ENCODE measurements at places on chromosomes 3 and 15. TPM values are rescaled to one million over a fixed set of nuclear protein-coding genes. Genes with fewer than 3 reads are reported as not detected.

Gene COLQ
- total RNA-seq, result 0.23 TPM

Gene CFAP92
- total RNA-seq, result not detected

Gene STAC
- total RNA-seq, result 2.3 TPM

Gene EMC7
- total RNA-seq, result 139 TPM

Gene PLXNB1
- total RNA-seq, result 14.6 TPM

Gene CALML4
- total RNA-seq, result 11.1 TPM

Gene RNF111
- total RNA-seq, result 26.2 TPM

Gene RBP2
- total RNA-seq, result not detected

Gene RPLP1
- total RNA-seq, result 3,922 TPM

Gene ADAMTS17
- 0.21 TPM for total RNA-seq

Gene CCR2
- total RNA-seq, result not detected

Gene TGM5
- total RNA-seq, result not detected

Gene ARHGAP11A
- total RNA-seq, result 69.9 TPM

Gene MEGF11
- total RNA-seq, result 0.31 TPM

Gene LRRC49
- 5.5 TPM for total RNA-seq

Gene CLN6
- 60.4 TPM for total RNA-seq

Gene ZPLD1
- not detected for total RNA-seq

Gene PRR23C
- not detected for total RNA-seq

Gene PCSK6
- 10.2 TPM for total RNA-seq

Gene DNAH12
- total RNA-seq, result 0.02 TPM

Gene CHRNB4
- total RNA-seq, result 1.6 TPM

Gene CGGBP1
- total RNA-seq, result 39.1 TPM

Gene SATB1
- total RNA-seq, result not detected

Gene CLDN18
- total RNA-seq, result not detected

Gene SKOR1
- 0.05 TPM for total RNA-seq

Gene HYAL1
- 1.00 TPM for total RNA-seq

Gene TMC3
- total RNA-seq, result not detected

Gene FRMD5
- 2.9 TPM for total RNA-seq

Gene SH2D7
- not detected for total RNA-seq

Gene PRR20G
- 1.6 TPM for total RNA-seq

Gene CRYGS
- 0.83 TPM for total RNA-seq

Gene CPB1
- total RNA-seq, result not detected

Gene TOPBP1
- total RNA-seq, result 21.5 TPM

Gene KBTBD13
- total RNA-seq, result not detected

Gene MORC1
- not detected for total RNA-seq

Gene KLHL40
- total RNA-seq, result not detected

Gene CD80
- not detected for total RNA-seq

Gene DGKG
- total RNA-seq, result 8.1 TPM

Gene ANKRD28
- total RNA-seq, result 45.5 TPM

Gene FGF12
- total RNA-seq, result 0.81 TPM

Gene ATP13A5
- total RNA-seq, result not detected

Gene TERC
- total RNA-seq, result not detected

Gene RAB6B
- total RNA-seq, result 2.2 TPM

Gene PAQR5
- 97.0 TPM for total RNA-seq

Gene GOLGA6B
- total RNA-seq, result not detected

Gene C3orf80
- total RNA-seq, result 1.6 TPM

Gene COL6A5
- not detected for total RNA-seq

Gene NFKBIZ
- total RNA-seq, result 9.8 TPM

Gene PLSCR5
- total RNA-seq, result not detected

Gene EFCAB12
- total RNA-seq, result 0.95 TPM

Gene FBXO40
- not detected for total RNA-seq

Gene ROPN1
- total RNA-seq, result not detected

Gene EXD1
- not detected for total RNA-seq
